ENCODE measurements at places on chromosomes 1 and 21.

- no peak for DNase-seq
Observed at GRCh38 chr1:84702143-84702542, 11.9 kb upstream of the SSX2IP start.

DNA sequence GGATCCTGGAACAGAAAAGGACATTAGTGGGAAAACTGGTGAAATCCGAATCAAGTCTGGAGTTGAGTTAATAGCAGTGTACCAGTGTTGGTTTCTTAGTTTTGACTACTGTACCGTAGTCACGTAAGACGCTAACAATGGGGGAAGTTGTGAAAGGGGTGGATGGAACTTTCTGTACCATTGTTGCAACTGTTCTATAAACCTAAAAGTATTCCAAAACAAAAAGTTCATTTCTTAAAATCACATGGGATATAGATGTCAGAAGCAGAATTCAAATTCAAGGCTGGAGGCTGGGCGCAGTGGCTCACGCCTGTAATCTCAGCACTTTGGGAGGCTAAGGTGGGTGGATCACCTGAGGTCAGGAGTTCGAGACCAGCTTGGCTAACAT lies 16.9 kb downstream of the ARHGEF19 start:
- DNase-seq = no peak

GRCh38 chr1:36168514-36168913 lies 12.6 kb downstream of the MAP7D1 start:
- DNase-seq = no peak

- DNase-seq = no peak
Observed at GRCh38 chr1:93186667-93187066, 6.1 kb downstream of the CCDC18 start.

DNA sequence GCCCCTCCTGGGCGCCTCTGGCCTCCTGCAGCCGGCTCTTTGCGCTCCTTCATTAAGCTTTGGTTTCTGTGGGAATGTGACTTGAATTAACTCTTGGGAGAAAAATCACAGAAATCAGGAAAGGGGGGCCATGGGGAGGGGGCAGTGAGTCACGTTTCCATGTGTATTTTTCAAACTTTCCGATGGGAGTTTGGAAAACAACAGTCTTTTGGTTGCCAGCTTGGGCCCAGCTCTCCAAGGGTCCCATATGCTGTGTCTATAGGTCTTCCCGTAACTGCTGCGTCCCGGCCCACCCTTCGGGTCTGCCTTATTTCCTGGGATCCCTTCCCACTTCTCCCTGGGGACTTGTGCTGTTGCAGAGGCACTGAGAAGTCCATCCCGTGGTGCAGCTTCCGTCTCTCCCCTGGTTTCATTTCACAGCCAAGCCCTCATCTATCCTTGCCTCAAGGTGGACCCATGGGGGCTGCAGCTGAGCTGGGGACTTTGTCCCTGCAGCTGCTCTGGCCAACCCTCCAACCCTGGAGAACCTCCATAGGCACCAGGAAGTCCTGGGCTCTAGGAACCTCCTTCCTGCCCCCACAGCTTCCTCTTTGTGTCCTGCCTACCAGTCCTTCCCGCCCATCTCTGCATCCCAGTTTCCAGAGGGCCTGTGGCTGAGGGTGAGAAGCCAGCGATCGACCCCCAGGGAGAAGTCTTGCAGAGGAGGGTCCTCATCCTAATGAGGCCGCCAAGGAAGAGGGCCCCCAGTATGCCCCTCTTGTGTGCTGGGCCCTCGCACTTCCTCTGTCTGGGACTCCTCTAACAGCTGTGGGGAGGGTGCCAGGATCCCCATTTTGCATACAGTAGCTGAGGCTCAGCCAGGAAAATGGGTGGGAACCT lies 11.6 kb upstream of the LMNA start:
- DNase-seq = no peak

GRCh38 chr1:73839922-73840321 lies 358.1 kb downstream of the LRRIQ3 start:
- DNase-seq = peak; percentile 16

DNA sequence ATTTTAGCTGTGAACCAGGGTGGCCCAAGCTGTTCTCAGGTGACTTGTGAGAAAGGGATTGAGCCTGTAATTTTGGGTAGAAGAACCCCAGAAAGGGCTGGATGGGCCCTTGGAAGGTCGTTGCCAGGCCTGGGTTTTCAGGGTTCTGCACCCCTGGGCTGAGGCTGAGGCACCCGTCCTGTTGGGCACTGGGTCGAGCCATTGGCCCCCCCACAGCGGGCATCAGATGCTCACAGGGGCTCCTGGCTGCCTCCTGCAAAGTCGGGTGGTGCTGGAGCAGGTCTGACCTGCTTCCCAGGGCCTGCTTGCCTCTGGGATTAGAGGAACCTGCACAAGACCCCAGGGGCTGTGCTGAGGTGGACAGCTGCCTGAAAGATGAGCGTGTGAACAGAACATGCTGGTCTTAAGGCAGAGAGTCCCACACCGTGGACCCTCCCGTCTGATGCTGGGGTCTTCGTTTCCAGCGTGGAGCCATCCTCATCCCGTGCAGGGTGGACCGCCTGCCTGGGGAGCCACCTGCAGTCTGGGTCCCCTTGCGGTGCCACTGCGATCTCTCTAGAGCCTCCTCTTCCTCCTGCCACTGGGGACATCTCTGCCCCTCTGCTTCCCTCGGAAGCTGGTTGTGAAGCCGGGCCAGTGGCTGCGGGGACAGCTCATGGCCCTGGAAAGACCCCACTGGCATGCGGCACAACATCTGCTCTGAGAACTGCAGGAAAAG lies 1.7 kb upstream of the TRPM2 start:
- DNase-seq = no peak

DNA sequence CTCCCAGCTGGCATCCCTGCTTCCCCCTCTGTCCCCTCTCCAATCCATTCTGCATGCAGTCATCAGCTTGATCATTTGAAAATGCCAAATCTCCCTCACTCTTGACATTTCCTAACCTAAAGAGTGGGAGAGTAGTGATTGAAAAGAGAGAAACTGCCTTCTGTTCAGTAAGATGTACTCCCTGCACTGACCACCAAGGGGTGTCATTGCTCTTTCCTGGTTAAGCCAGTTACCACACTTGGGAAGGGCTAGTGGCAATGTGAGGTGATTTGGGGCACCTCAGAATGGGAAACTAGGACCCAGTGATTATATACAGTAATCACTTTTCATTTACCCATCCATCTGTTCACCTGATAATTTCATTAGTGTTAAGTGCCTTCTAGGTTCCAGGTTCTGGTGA lies 6.9 kb upstream of the TMEM269 start:
- peak; percentile 13 for DNase-seq

DNA sequence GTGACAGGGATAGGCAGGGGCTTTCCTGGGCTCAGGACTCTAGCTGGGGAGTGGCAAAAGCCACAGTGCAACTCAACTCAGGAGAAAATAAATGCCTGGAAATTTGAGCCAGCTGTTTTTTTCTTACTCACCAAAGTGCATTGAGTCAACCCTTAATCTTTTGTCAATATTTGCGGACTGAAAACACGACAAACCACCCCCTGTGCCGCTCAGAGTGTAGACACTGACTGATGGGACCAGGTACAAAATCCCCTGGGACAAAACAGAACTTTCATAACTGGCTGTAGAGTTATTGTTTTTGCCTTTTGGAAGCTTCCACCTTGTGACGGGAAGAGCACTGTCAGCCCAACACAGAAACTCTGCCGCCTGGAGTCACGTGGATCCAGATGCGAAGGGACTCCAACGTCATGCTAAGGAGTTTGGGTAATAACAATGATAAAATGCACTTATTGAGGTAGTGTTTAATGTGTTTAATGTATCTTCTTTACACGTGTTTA lies 164.6 kb downstream of the PLPP3 start:
- DNase-seq = no peak

DNA sequence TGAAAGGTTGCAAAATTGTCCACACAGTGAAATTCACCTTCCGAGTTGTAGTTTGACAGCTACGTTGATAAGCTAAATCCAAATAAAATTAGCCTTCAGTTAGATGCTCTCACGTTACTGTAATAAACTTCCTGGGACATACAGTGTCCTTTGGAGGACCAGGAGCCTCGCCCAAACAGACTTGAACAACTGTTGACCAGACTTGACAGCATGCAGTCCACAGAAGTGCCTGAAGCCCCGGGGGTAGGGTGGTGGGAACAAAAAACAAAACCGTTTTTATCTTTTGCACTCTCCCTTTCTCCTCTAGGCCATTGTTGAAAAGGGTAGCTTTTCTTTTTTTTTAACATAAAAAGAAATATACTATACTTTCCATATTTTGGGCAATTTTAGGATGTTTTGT lies 172.8 kb upstream of the SAMSN1 start:
- DNase-seq = no peak

DNA sequence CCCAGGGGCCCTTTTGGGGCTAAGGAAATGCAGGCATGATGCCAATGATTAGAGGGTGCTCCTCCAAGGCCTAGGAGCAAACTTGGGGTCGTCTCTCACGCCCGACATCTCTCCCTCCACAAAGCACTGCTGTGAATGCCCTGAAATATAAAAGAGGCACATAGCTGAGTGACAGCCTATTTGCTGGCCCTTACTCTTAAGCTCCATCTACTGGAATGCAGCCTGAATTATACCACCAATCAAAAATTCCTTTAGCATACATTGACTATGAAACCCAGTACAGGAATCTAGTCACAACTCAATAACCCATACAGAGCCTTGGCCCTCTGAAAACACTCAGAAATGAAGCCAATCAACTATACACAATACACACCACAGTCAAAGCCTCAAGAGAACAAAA lies 105.5 kb downstream of the LRIG2 start:
- no peak for DNase-seq

DNA sequence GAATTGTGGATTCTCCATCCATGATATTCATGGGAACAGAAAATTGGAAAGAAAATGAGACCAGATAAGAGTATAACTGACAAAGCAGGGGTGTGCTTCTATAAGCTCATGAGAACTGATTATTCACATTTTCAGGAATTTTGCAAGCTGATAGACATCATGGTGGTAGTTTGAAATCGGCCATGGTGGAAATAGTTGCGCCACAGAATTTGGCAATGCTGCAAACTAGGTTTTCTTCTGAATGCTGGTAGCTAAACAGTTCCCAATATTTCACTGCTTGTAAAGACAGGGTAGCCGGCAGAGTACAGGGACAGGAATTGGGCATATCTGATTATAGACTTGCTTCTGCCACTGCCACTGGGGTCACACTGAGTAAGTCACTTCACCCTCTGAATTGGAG lies 151.1 kb downstream of the PLXNA2 start:
- DNase-seq = no peak

DNA sequence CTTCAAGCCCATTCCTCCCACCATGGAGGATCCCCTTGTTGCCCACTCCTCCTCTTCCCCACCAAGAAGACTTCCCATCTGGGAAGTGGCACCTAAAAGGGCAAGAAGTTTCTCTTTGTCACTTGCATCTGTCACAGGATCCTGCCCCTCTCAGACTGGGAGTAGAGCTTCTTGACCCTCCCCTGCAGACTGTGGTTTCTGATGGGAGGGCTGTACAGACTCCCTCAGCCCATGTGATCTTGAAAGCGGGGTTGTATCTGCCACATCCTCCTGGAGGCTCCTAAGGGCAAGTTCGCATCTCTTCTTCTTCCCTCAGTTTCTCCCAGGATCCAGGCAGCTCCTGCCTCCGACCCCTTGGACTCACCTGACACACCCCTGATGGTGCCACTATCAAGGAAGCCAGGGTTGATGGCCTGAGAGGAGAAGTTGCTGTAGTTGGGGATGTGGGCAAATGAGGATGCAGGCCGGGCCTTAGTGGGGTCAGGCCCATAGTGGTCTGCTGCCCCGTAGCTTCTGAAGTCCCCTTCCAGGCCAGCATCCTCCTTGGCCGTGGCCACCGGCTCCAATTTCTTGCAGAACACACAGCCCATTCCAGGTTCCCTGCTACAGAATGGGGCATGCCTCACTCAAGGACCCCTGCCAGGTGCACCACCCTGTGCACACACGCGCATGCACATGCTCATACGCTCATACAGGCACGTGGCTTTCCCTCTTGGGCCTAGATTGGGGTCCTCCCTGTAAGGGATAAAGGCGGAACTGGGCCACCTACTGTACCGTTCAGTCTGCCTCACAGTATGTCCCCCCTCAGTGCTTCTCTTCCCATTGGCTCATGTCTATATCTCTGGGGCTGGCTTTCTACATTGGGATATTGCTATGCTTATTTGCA lies 11.4 kb downstream of the FGR start:
- no peak for DNase-seq

DNA sequence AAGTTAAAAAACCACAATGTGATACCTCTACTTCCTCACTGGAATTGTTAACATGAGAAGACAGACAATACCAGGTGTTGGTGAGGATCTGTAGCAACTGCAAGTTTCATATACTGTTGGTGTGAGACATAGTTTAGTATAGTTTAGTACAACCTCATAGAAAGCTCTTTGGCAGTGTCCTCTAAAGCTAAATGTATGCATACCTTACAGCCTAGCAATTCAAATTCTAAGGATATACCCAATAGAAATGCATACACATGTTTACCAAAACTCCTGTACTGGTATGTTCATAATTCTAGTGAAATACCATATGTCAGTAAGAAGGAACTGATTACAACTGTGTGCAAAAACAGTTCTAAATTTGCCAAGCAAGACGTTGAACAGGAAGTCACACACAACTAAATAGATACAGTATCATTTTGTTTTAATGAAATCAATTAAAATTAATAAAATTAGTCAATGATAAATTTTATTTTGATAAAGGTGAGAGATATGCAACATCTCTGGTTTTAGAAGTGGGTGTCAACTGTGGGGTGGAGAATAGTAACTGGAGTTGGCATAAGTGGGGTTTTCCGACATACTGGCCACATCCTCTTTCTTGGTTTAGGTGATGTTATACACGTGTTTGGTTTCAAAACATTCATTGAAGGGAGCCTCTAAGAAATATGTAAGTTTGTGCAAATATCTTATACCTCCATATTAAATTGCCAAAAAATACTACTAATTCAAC lies 450.7 kb downstream of the PTPRC start:
- no peak for DNase-seq

GRCh38 chr1:110520827-110521226 lies 1.9 kb upstream of the KCNA10 start:
- no peak for DNase-seq

DNA sequence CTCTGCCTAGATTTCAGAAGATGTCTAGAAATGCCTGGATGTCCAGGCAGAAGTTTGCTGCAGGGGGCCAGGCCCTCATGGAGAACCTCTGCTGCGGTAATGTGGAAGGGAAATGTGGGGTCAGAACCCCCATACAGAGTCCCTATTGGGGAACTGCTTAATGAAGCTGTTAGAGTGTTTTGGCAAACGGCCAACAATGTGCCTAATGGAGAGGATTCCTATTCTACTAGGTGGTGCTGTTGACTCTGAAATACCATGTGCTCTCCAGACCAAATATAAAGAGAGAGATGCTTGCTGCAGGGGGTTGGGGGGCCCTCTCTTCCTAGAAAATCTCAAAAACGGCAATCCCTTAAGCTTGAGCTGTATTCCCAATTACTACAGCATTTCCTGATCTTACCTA lies 57.1 kb upstream of the DR1 start:
- DNase-seq = no peak

GRCh38 chr1:186813420-186813819 lies 15.3 kb upstream of the PLA2G4A start:
- DNase-seq = no peak

GRCh38 chr1:5821540-5822176 lies 170.6 kb downstream of the NPHP4 start:
- DNase-seq = no peak
